ENCODE measurements at places on chromosomes 12 and 14.
A peak's percentile ranks its signal among the peaks of the same experiment; 100 is the strongest.

GRCh38 chr12:583251-583869, 79.9 kb downstream of the NINJ2 start:
- no peak for DNase-seq

DNA sequence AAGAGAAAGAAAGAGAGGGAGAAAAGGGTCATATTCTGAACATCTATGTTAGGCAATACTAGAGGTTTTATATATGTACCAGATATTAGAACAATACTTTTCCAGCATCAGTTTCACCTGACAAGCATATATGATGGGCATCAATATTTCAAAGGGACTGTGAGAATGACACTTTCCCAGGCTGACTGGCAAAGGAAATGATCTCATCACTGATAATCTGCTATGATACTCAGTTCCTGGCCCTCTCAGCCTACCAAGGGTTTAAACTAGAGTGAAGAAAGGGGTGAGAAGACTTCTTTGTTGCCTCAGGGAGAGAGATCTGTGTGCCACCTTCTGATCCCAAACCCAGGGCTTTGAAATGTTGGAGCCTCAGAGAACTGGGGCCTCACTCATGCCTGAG, 183.5 kb downstream of the TTC8 start:
- DNase-seq = no peak

GRCh38 chr12:52324153-52324444, 2.9 kb upstream of the KRT83 start:
- DNase-seq = no peak

DNA sequence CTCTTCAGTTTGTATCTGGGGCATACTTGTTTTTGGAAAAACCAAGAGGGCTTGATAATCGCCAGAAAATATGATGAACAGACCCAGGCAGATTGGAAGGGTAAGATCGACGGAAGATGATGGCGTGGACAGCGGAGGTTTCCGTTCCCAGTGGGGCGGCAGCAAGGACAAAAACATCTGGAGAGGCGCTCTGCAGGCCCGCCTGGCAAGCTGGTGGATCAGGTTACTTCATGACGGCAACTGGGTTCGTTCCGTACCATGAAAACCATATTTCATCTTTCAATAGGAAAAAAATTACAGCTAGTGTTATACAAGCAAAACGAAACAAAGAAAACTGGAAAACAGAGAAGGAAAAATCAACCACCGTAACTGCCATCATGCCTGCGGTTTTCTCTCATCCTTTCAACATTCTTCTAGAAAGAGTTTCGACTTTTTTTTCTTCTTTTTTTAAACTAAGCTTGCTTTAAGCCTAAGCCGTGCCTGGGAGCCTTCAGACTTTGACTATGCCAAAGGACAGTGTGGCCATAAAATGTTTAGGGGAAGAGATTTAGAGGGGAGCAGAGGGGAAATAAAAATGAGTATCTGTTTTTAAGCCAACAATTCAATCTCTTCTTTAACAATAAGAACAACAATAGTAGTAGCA, 210.5 kb downstream of the FOXN3 start:
- no peak for DNase-seq

- DNase-seq = no peak
These were observed 18.8 kb upstream of the BEGAIN start for GRCh38 chr14:100605706-100606686.

DNA sequence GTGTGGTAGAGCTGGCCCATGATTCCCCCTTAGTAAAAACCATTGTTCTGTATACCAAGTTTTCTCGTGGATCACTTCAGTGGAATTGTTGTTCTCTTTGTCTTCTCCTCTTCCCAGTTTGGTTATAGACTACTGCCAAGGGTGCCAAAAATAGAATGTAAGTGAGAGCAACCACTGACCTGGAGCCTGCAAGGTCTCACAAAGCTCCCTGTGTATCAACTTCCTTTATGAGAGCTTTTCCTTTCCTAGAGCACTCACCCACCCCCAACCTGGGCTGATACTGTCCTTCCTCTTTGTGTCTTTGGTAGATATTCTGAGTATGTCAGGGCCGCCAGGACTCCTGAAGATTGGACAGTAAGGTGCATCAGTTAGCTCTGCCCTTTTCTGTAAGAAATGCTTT, 101.0 kb downstream of the SCN8A start:
- no peak for DNase-seq

GRCh38 chr12:91778938-91779400, 366.7 kb downstream of the BTG1 start:
- DNase-seq = no peak

GRCh38 chr12:19712041-19712440, 272.7 kb downstream of the AEBP2 start:
- DNase-seq = no peak

- peak; percentile 49 for DNase-seq
These were observed 155.7 kb downstream of the DPF3 start for GRCh38 chr14:72738161-72738611.

DNA sequence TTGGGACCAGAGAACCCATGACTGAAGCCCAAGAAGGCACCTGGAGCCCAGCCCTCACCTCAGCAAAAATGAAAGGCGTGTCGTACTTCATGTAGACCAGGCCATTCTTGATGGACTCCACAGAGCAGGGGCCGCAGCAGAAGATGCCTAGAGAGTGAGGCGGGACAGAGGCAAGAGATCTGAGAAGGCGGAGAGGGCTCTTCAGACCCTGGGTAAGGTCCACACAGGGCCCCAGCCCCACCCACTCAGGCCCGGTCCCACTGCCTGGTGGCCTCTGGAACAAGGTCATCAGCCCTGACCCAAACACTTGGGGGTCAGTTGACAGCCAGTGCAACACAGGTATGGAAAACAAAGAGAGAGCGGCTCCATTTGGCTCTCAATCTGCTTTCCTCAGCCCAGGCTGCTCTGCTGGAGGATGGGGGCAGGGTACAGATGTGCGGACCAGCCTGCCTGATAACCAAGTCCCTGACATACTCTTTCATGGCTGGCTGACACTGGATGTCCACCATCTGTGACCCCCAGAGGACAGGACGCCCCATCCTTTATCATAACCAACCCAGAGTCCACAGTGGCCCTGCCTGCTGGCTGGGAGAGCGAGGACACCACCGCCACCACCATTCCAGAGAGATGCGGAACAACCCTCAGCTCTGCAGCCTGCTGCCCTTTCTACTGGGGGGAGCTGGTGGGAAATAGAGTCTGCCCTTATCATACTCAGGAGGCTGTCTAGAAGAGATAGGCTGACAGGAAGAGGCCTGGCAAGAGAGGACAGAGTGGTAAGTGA, 6.9 kb downstream of the TGM1 start:
- DNase-seq = no peak

DNA sequence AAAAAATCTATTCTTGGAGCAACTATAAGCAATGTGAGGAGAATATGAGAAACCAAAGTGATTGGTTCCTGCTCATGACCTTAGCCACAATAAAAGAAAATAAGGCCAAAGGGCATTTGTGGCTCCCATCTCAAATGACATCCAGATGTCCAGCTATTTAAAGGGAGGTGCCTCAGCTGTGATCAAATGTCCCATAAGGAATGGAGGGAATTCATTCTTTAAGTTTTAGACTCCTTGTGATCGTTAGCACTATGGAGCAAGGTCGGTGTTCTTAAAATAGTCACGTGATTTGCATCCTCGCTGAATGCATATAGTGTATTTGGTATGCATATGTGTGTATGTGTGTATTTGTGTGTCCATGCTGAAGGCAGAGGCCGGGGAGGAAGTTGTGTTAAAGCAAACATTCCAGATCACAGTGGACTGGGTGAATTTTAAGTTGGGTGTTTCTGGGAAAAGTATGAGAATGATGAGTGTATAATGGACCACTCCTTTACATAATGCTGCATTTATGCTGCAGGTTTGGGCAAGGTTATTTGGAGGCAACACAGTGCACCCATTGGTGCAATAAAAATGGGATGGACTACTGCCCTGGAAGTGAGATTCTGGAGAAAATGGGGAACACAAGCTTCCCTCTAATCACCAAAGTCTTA, 5.6 kb upstream of the E2F7 start:
- no peak for DNase-seq

GRCh38 chr14:26867171-26867757, 269.4 kb upstream of the NOVA1 start:
- peak; percentile 36 for DNase-seq

DNA sequence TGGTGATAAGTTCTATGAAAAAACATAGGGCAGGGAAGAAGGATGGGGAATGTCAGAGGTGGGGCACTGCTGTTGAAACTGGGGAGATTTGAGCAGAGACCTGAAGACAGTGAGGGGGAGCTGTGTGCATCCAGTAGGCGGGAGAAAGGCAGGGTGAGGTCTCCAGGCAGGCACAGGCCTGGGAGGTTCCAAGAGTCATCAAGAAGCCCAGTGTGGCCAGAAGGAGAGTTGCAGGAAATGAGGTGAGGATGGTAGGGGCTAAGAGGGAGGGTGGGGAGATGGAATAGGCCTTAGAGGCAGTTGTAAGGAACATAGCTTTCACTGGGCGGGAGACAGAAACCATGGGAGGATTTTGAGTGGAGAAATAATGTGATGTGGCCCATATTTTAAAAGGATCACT, 341.8 kb downstream of the GLT1D1 start:
- no peak for DNase-seq

- no peak for DNase-seq
These were observed 32.6 kb downstream of the P2RX7 start for GRCh38 chr12:121165316-121165715.

- DNase-seq = no peak
These were observed 61.7 kb upstream of the RFLNA start for GRCh38 chr12:124233041-124233796.

DNA sequence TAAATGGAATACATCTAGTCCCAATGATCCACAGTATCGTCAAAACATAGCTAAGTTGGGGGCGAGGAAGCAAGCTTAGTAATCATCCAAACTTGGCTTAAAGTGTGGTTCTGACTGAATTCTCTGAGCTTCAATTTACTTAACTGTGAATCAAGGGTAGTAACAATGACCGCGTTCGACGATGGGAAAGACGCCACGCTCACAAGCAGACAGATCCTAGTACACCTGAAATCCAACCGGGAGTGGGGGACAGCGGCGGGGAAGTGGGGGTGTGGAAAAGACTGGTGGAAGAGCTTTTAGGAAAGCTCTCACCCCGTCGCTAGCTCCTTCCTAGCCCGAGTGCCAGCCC, 433 bp downstream of the COX16 start:
- no peak for DNase-seq

DNA sequence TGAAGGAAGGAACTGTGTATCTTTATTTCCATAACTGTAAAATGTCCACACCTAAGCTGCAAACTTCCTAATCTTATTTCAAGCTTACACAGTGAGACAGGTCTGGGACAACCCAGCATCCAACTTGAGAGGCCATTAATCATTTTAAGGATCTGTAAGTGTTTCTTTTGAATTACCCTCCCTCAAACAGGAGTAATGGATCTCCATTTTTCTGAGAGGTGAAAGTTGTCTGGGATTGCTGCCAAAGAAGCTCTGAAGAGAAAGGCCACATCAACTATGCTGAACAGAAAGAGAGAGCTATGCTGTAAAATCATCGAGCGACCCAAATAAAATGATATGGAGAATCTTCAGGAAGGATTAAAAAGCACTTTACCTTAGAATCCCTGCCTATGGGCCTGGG, 131.7 kb upstream of the CPNE8 start:
- DNase-seq = peak; percentile 77

- DNase-seq = no peak
These were observed 29.1 kb upstream of the SOS2 start for GRCh38 chr14:50260511-50260910.

DNA sequence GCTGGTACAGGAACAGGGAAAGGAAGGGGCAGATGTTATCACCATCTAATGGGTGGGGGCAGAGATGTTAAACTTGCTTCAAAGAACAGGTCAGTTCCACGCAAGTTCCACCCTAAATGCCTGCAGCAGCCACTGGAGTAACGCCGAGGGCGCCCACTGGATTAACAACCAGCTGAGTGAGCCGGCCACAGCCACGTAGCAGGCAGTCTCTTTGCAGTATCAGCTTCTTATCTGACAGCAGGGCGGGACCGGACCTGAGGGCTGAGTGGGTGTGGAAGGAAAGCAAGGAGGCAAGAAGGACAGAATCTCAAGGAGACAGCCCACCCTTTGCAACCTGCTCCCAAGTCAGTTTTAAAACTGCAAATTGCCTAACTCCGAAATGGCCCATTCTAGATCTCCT, 38.4 kb upstream of the FOXN3 start:
- DNase-seq = no peak

DNA sequence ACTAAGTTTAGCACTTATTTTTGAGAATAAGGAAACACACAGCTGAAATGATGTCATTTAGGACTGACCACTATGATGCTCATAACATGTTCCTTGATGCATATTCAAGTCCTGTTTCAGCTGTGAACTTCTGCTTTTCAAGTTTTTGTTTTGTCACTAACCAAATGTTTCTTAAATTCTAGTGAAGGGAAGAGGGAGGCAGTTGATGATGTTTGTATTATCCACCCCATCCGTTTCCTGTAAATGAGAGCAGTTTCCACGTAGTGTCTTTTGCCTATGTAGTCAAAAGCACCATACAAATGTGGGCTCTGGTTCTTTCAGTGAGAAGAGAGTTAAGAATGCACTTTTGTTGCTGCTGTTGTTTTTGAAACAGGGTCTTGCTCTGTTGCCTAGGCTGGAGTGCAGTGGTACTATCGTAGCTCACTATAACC, 491.8 kb downstream of the PCNX1 start:
- DNase-seq = no peak

GRCh38 chr12:86254399-86255107, 1.6 kb downstream of the MGAT4C start:
- DNase-seq = no peak

- DNase-seq = no peak
These were observed 42.0 kb upstream of the DAAM1 start for GRCh38 chr14:59146484-59146883.

- DNase-seq = peak; percentile 34
These were observed at the start of gene CLMN for GRCh38 chr14:95319312-95320077. Gene CLMN, minus strand, starts transcription at chr14:95319908. Its CDS starts 116 bp downstream, at chr14:95319792.

DNA sequence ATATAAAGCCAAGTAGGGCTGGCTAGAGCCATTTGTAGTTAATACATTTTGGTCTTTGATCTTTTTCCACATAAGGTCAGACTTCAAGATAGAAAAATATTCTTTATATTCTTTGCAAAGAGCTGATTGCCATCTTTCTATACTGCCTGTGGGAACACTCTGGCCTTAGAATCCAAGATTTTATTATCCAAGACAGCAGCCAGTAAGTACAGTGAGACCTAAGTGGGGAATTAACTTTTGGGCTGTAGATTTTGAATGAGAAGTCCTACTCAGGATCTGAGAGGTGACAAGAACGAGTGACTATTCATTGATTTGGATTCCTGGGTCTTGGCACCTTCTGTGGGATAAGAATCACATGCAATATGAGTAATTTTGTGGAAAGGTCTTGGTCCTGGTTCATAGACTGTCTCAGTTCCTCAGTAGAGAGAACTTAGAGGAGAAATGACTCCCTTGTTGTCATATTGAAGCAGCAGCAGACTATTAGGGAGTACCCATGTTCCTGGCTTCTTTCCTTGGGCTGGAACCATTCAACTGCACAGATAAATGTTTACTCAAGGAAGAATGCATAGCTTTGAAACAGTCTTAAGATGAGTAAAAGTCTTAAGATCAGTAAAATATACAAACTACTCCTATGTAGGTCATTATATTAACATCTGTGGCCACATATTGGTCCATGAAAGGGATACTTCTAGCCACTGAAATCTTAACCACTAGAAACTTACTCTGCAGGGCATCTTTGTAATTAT, 353.8 kb downstream of the RAD51B start:
- DNase-seq = no peak
